Naive thymus-derived CD8-positive, alpha-beta T cell (primary cell): ENCODE measurements at places on chromosomes 5 and 9. TPM values are rescaled to one million over a fixed set of nuclear protein-coding genes. Genes with fewer than 3 reads are reported as not detected.

The PCDHGA11 gene
- 0.36 TPM for total RNA-seq

The RAD17 gene
- total RNA-seq = 36.6 TPM

The PCDHA4 gene
- not detected for total RNA-seq

The PCDHB16 gene
- total RNA-seq = not detected

The OR1J2 gene
- not detected for total RNA-seq

The ROPN1L gene
- total RNA-seq = 0.57 TPM

The BSPRY gene
- total RNA-seq = not detected

The HAVCR2 gene
- total RNA-seq = 5.4 TPM

The GLRX gene
- total RNA-seq = 110 TPM

The SLC6A19 gene
- not detected for total RNA-seq

The PLPP7 gene
- total RNA-seq = 0.86 TPM

The WDR31 gene
- total RNA-seq = 0.96 TPM

The C1QTNF3 gene
- total RNA-seq = 7.4 TPM

The GRIN3A gene
- not detected for total RNA-seq

The PCDHGB5 gene
- 0.33 TPM for total RNA-seq

The ALDH1A1 gene
- total RNA-seq = 0.23 TPM

The CCDC192 gene
- not detected for total RNA-seq

The TMEM203 gene
- total RNA-seq = 42.7 TPM

The C9orf153 gene
- 0.77 TPM for total RNA-seq

The CCIN gene
- total RNA-seq = not detected

The TPRN gene
- total RNA-seq = 10.1 TPM

The INPP5E gene
- 26.4 TPM for total RNA-seq

The CCDC69 gene
- 151 TPM for total RNA-seq

The LHX3 gene
- not detected for total RNA-seq

The CBY3 gene
- total RNA-seq = 0.99 TPM

The ANKHD1 gene
- 218 TPM for total RNA-seq

The C5orf34 gene
- 5.3 TPM for total RNA-seq

The ANGPTL2 gene
- total RNA-seq = not detected

The TSSK1B gene
- total RNA-seq = not detected

The ANKRD31 gene
- total RNA-seq = 2.8 TPM

The FOXD4L4 gene
- 0.42 TPM for total RNA-seq

The BRINP1 gene
- not detected for total RNA-seq

The POU5F2 gene
- total RNA-seq = 1.7 TPM
